NCI-H524 (cell line): ENCODE measurements at places on chromosomes 4 and X.

GRCh38 chr4:23946299-23946698, 56.5 kb upstream of the PPARGC1A start:
- DNase-seq, result no peak

GRCh38 chr4:148055844-148056243, 324.0 kb downstream of the ARHGAP10 start:
- DNase-seq, result no peak

GRCh38 chr4:177100307-177100706, 209.4 kb upstream of the NEIL3 start:
- DNase-seq, result peak; percentile 1

- no peak for DNase-seq
These were observed 161.6 kb upstream of the MID1 start for GRCh38 chrX:10781847-10782530.

- DNase-seq, result no peak
These were observed 95.5 kb downstream of the SOWAHB start for GRCh38 chr4:76802236-76803021.

DNA sequence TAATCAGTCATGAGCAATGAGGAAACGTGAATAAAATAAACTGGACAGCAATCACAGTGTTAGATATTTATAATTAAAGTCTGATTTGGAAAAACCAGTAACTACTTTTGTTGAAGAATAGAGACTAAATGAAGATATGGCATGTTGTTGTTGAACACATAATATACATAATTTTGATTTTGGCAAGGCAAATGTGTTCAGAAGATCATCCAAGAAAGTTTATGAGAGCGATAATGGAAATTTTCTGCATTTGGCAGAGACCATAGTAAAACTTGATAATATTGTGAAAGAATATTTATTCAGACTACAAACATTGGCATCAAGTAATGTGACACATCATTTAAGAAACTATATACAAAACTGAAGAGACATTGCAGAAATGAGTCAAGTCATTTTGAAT, 620.7 kb downstream of the TMA16 start:
- DNase-seq, result no peak

DNA sequence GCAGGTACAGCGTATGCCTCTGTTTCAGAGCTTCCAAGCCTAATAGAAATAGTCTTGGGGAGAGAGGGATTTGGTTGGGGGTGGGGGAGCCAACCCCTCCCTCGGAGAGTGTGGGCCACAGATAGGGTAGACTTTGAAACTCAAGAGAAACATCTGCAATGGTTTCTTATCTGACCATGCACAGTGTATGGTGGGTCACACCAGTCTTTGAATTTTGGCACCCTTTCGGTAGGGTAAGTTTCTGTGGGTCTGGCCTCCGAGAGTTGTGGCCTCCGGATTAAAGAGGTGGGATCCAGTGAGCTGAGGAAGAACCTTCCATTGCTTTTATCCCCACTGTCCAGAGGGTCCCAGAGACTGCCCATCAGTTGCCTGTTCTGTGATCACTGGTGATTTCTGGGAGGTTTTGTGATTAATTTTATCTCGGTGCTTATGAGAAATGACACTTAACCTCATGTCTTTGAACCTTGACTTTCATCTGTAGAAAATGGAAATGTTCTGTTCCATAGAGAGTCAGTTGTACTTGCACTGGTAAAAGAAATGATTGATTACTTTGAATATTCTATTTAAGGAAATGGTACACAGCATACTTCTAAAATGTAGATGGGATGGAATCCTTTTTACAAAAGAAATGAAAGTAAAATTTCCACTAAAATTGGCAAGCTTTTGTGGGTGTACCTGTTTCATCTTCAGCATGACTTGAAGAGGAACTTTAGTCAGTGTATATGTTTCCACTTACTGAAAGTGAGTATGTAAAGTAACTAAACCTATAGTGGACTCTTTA, 62.7 kb downstream of the TMEM131L start:
- no peak for DNase-seq

GRCh38 chr4:137601934-137602333, 69.6 kb upstream of the PCDH18 start:
- no peak for DNase-seq

DNA sequence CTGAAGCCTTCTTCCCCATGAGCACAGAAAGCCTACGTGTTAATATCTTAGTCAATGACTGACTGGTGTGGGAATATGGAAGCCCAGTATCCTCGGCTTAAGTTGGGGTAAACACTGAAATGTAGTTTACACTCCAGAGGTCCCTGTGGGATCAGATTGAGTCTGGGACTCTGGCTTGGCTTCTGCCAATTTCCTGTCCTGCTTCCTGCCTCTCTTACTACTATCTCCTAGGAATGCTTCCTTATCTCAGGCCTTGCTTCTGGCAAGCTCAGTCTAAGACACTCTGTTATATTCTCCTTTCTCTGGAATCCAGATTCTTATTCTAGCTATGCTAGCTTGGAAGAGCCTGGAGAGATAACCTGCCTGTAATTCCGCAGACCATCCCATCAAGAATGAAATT, 174.0 kb upstream of the LDB2 start:
- DNase-seq, result no peak

DNA sequence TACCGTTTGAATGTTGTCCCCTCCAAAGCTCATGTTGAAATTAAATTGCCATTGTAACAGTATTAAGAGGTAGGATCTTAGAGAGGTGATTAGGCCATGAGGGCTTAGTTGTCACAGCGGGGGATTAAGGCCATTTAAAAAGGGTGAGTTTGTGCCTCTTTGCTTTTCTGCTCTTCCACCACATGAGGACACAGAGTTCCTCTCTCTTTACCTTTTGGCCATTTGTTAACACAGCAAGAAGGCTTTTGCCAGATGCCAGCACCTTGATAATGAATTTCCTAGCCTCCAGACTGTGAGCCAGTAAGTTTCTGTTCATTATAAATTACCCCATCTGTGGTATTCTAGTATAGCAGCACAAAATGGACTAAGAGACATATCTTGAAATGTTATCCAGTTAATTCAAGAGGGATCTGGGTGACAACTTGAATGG, 7.8 kb upstream of the HERC3 start:
- DNase-seq, result peak; percentile 62

DNA sequence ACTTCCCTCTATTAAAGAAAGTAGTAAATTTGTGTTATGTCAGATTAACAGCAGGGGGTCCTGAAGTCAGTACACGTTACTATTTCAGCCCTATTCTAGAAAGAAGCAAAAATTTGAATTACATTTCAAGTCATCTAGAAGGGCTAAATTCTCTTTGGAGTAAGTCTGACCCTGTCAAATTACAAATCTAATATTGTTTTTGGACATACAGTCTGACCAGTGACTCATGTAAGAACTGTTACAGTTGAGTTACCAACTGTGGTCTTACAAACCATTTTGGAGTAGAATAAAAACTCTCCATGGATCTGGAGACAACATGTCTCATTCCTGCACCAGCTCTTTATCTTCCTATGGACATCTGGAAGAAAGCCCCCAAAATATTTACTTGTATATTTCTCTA, 36.0 kb upstream of the GYPA start:
- DNase-seq, result no peak

DNA sequence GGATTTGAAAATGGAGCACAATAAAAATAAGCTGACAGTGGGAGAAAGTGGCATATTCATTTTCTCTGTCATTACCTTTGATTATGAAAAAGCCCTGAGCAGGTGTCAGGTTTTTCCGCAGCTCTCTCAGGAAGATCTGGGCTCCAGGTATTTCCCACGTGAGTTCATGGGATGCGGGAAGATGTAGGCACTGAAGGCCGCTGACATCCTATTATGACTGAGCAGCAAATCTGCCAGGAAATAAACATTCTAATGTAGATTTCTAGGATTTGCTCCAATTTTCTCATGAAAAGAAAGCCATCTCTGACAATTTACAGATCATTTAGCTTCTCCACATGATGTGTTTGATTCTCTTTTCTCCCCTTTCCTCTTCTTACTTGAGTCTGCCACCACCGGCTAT, 160.7 kb downstream of the KIT start:
- no peak for DNase-seq

DNA sequence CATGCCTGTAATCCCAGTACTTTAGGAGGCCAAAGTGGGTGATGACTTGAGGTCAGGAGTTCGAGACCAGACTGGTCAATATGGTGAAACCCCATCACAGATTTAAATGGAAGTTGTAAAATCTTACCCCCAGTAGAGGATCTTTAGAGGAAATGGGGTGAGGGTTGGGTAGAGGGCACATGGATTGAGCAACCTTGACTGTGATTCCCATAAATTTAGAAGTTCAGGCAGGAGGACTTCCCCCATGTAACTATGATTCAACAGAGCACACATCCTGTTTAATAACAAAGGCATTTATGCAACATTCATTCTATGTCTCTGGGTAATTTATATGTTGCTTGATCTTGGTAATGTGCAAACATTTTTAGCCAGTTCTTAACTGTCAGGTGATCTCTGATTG, 143.1 kb downstream of the RBM47 start:
- no peak for DNase-seq

DNA sequence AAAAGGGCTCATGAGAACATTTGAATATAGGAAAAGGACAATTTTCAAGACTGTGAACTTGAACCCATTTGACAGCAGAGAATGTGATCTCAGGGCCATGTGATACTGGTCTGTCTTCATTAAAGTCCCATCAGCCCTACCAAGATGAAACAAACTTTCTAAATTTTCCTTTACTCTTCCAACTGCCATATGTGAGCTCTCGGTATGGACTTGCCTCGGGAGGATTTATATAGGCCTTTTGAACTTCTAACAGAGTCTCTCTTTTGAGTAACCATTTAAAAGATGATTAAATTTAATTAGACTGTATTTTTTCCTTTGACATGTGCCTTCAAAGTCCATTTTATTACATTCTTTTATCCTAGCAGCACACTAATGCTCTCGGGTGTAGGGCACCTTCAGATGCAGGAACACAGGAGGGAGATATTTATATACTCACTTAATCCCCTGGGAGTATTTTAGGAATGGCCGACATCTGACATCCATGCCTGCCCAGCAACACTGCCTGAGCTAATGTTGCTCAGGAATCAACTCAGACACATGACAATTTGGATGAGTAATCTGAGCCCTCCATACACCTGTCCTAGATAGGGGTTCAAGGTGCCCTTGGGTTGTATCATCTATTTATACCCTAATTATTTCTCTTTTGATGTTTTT, 155.0 kb downstream of the SLC7A11 start:
- peak; percentile 1 for DNase-seq

GRCh38 chrX:63101879-63102620, 249.1 kb downstream of the SPIN4 start:
- no peak for DNase-seq

DNA sequence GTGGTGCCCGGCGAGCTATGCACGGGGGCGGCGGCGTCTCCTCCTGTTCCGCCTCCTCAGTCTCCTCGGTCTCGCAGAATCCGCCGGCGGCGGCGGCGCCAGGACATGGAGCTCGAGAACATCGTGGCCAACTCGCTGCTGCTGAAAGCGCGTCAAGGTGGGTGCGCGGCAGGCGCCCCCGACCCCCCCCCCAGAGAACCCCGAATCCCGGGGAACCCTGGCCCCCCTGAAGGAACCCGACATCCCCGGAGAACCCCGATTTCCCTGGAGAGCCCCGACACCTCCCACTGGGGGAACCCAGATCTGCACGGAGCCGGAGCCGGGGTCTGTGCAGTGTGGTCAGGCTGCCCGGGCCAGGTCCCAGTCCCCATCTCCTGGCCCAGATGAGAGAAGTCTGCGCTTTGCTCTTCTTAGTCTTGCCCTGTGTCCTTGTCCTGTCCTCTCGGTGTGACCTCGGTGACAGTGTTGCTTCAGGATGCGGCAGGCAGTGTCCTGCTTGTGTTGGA, 648 bp downstream of the GRK4 start:
- DNase-seq, result peak; percentile 68

DNA sequence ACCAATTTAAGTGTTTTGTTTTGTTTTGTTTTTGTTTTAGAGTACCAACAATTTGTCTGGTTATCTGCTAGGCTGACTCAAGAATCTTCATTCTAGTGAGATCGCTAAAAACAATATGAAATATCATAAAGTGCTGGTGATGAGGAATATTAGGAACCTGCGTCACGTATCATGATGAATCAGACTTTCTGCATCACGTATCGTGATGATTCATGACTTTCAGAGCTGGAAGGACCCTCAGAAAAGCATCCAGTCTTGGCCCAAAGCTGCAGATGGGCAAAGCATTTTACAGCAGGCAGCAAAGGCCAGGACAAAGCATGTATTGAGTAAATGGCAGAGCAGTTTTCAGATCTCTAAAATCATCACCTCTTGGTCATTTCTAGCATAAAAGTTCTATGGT, 278.0 kb upstream of the BOD1L1 start:
- DNase-seq, result no peak

DNA sequence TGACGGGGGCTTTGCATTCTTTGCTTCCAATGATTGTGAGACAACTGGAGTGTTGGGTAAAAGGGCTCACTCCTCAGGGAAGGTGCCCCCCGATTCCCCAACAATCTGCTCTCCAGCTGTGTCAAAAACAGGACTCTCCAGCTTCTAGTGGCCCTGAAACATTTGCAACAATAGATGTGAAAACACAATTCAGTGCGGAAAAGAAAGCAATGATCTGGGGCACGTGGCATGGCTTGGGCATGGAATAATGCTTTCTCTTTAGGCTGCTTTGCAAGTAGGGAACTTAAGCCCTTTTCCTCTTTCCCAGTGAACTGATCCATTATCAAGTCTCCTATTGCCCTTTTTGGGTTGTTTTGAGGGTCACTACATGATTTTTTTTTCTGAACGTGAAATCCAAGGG, 239.9 kb downstream of the C4orf33 start:
- no peak for DNase-seq

DNA sequence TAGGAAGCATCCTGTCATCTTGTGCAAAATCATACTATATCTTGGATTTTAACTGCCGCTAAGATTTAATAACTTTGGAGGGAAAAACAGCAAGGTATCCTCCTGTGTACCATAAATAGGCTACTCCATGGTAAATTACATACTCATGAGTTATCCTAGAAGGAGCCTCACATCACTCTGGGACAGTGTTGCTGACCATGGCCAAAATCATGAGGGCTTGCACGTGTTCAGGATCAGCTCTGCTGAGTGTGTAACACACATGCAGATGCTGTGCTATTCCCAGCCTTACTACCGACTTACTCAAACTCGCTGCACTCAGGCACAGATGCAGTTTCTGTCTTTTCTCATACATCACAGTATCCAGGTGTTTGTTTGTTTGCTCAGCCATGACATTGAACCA, 56.6 kb downstream of the DKK2 start:
- no peak for DNase-seq
